Stimulated activated CD4-positive, alpha-beta T cell treated with anti-CD3 and anti-CD28 coated beads, Interleukin-1b, Interleukin-23, amount 100 ng/mL, for 4 hours (primary cell): ENCODE measurements at places on chromosomes 5 and 9.

GRCh38 chr9:125993466-125993865 is 246.3 kb downstream of the PBX3 start:
- DNase-seq, result no peak

DNA sequence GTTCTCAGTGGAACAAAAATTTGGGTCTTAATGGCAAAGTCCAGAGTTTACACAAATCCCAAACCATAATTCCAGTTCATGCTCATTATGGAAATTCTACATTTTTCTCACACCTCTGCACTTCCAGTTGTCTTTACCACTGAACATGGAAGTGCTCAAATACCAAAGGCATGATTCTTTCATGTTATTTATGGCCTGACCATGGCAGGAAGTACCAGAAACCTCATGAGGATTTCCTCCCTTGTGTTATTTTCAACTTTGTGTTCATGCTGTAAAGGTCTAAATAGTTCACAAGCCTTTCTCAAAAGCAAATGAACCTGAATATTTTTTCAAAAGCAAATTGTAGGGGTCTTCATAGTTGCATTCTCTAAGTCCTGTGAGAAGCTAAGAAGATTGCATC is 82.0 kb upstream of the ITGA1 start:
- DNase-seq, result no peak

DNA sequence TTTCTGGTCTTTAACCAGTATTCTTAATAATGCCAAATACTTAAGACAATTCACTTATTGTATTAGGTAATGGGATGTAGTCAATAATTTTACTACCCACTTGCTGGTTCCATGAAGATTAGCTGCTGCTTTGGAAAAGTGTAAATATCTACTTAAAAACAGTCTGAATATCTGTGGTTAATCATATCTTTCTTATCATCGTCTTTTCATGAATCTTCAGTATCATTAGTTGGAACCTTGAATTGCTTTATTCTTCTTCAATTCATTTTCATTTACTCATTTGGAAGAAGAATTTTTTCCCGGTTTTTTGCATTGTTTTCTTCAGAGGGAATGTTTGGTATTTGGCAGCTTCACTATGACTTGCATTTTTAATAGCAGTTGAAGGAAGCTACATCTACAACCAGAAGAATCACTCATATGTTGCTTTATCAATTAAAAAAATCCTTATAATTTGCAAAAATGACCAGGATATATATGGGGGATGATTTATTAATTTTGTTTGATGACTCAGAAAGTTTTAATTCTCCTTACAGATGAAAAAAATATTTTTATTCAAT is 1398.3 kb upstream of the CDH6 start:
- DNase-seq, result no peak

- DNase-seq, result no peak
These were observed 119.2 kb downstream of the SMARCA2 start for GRCh38 chr9:2134391-2134790.

DNA sequence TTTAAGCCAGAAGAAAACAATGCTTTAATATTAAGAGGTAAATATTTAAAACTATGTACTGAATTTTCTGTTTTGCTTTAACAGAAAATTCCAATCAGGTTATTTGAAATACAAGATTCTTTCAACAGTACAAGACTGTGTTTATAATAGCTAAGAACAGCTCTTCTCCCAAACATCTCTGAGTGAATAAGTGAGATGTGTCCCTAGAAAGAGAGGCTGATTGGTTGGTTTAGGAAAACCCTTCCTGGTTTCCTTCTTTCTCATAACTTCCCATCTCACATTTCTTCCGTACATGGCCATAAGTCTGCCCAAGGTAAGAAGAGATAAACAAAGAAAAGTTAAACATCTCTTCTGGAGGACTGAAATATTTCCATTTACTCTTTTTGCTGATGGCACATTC is 145.9 kb downstream of the FANCC start:
- DNase-seq, result no peak

GRCh38 chr9:6956879-6957278 is 199.1 kb downstream of the KDM4C start:
- DNase-seq, result no peak

- peak; percentile 67 for DNase-seq
These were observed 64.3 kb downstream of the RXRA start for GRCh38 chr9:134390537-134390936.

DNA sequence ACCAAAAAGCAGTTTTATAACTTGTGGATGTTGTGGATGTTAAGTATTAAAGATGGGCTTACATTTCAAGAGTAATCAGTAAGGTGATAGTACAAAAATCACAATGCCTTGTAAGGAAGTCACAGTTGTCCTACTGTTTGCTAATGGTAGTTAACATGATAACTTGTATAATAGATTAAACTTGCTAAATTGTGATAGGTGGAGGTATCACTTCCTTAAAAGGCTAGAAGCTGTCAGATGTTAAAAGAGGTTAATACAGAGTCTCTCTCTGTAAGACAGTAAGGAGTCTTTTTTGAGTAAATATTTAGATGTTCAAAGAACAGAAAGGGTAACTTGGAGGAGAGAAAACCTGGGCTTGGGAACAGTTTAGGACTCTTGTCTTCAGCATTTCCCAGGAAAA is 14.2 kb upstream of the MACIR start:
- DNase-seq, result no peak
